ENCODE measurements at places on chromosomes 12 and 14.
A peak's percentile ranks its signal among the peaks of the same experiment; 100 is the strongest.

- DNase-seq, result no peak
These were observed 9.4 kb downstream of the KRT80 start for GRCh38 chr12:52182384-52182783.

- no peak for DNase-seq
These were observed at the start of gene DBX2 for GRCh38 chr12:45050751-45051571. Gene DBX2, minus strand, starts transcription at chr12:45051099. Its CDS starts 172 bp downstream, at chr12:45050927.

- DNase-seq, result no peak
These were observed 326.8 kb downstream of the PDZRN4 start for GRCh38 chr12:41514907-41515306.

GRCh38 chr14:101862177-101862576 is 100.7 kb downstream of the PPP2R5C start:
- DNase-seq, result no peak

DNA sequence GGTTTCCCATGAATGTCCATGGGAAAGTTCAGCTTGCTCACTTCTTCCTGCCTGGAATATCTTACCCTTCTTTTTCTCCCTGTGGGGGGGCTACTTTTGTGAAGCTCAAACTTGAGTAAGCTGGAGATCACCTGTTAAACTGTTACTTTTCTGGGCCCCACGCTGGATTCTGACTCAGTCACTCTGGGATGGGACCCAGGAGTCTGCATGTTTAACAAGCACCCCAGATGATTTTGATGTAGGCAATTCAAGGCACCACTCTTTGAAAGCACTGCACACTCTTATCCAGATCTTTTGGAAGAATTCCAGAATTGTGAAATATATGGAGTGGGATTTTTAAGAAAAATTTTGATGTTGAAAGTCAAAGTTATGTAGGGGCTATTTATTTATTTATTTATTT is 46.3 kb upstream of the IGF1 start:
- DNase-seq, result no peak

GRCh38 chr14:101875727-101876554 is 88.4 kb upstream of the DYNC1H1 start:
- DNase-seq, result no peak

- no peak for DNase-seq
These were observed 2.2 kb upstream of the BATF start for GRCh38 chr14:75519826-75520728.

DNA sequence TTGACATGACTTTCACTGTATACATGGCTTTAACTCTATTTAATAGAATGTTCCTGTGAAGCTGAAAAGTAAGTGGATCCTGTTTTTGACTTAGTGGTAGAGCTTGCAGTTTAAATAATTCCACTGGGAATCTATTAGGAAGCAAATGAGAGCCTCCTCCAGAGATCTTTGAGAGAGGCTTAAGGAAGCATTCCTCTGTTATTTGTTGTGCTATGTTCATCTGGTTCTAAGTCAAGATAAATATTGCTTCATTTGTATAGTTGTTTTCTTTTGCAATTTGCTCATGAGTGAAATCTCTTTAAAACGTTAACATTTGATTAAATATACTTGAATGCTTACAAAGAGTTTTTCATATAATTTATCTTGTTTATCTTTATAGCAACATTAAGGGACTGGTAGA is 70.4 kb downstream of the TMTC2 start:
- DNase-seq, result no peak

- DNase-seq, result no peak
These were observed 8.7 kb downstream of the CLIP1 start for GRCh38 chr12:122413516-122414404.

DNA sequence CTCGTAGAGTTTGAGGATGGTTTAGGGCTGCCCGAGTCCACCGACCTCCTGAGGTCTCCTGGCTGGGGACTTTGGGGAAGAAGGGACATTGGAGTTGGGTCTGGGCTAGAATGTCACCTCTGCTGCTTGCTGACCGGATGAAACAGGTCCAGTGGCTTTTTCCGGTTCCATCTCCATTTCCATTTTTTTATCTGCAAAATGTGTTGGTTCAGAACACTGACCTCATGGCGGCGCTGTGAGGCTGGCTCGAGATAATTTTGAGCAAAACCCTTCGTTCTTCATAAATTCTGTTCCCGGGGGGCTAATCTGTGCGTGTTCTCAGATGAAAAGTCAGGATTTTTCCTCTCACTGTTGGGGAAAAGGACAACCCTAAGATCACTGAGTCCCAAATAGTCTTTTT is 11.7 kb upstream of the MYL2 start:
- peak; percentile 18 for DNase-seq

DNA sequence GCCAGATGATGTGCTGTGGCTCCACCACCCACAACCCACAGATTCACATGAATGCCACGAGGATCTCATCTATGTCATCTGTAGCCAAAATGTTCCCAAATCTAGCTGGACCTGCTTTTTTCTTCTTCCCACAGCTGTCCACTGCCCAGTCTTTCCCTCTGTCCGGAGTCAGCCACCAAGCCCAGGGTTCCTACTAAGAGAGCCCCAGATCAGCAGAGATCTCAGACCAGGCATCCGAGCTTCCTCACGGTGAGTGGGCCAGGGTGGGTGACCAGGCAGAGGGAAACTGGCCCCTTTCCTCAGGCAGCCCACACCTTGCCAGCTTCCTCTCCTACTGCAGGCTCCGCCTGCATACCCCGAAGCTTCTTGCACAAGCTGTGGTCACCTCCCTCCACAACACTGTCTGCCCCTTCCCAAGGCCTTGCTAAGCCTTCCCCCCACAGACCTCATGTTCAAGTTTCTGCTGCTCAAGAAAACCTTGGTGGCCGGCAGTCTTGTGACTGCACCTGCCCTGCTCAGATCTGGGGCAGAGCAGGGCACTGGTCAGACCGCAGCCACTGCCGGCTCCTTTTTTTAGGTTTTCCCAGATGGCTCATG is 81.4 kb downstream of the ACTN1 start:
- no peak for DNase-seq

GRCh38 chr12:62805517-62805916 is 129.4 kb downstream of the PPM1H start:
- no peak for DNase-seq

DNA sequence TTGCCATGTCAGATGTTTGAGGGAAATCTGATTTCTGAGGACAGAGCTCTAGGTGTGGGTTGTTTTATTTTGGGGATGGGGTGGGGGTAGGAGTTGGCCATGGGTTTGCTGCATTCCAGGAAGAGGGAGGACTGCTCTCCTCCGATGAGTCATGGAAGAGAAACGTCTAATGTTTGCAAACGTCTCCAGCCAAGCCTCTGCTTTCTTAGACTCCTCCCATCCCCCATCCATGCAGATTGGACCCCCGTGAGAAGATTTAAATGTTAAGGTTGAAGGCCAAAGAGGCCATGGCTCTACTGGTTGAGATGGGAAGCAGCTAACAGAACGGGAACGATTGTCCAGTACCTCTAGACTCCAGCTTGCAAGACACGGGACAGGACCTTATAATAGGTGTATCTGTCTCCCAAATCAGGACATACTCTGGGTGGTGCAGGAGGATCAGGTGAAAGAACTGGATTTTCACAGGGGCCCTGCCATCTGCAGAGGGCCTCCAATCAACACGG is 11.4 kb upstream of the ATP2A2 start:
- no peak for DNase-seq

- DNase-seq, result no peak
These were observed 172.1 kb downstream of the ETV6 start for GRCh38 chr12:11821386-11822080.

DNA sequence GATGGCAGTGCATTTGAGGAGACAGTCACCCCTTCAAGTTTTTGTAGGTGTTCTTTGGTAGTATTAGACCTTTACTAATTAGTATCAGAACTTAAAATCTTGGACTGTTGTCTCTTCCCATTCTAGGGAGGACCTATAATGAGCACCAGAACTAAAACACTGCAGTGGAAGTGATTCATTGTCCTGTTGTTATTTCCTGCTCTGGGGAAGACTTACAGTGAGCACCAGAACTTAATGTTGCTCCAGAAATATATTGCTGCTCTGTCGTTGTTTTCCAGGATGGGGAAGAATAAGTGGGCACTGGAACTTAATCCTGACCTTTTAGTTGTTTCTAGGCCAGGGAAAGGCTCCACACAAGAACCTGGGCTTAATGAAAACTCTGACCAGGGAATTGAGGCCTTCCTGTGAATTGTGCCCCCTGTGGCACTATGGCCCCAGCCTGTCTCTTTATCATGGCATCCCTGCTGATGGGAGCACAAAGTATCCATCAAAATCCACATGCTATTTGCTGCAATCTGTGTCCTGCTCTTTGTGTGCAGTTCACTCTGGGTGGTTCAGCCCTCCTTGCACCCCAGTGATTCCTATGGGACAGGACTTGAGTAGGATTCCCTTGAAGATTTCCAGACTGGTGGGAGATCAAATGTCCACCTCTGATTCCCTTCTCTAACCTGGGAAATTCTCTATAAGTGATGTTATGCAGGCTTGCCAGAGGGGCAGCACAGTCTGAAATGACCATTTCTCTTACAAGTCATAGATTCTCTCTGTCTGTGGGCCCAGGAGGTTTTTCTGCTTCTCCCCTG is 175.8 kb downstream of the PAWR start:
- no peak for DNase-seq

DNA sequence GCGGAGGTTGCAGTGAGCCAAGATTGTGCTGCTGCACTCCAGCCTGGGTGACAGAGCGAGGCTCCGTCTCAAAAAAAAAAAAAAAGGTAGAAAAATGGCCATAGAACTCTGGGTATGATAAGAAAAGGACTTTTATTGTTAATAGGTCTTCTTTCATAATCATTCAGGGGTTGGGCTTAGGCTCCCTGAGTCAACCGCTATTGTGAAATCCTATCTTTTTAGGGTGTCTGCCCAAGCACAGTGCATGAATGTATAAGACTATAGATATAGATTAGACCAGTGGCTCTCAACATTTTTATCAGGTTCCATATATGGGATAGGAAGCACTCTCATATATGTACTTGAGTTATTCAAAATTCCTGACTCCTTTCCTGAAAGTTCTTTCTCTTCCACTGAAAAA is 48.7 kb upstream of the USP15 start:
- DNase-seq, result no peak

DNA sequence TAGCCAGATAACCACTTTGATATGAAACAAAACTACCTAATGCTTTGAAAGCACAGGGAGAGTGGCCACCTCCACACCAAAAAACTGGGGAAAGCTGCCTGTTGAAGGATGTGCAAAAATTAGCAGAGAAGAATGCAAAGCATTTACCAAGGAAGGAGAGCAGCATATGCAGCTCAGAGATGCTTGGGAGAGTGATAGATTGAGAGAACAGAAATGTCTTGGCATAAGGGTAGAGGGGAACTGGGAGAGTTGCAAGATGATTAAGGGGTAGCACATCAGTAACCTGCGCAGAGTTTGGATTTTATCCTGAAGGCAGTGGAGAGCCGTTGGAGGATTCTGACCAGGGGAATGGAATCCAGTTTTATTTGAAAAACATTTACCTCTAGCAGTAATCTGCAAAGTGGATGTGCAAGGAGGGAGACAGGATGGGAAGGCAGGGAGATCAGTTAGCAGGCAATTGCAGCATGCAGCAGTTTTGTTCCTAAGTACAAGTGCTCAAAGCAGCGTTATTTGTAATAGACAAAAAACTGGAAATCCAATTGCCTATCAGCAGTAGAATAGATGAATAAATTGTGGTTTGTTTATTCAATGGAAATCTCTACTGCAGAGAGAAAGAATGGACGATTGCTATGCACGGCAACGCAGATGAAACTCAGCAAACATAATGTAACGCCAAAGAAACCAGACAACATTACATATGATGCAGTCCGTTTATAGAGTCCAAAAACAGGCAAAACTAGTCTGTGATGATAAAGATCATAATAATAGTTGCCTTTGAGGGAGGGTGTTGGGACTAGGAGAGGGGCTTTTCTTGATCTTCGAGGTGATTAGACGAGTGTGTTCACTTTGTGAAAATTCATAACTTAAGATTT is 81.5 kb downstream of the BHLHE41 start:
- DNase-seq, result no peak

DNA sequence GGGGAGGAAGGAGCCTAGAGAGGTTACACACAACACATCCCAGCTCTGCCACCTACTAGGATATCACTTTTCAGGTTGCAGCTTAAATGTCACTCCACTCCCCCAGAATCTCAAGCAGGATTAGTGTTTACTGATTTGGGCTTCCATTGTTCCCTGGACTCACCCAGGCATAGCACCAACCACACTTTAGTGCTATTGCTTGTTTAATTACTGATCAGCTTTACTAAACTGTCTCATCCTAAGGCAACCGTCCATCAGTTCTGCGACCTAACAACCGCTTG is 6.1 kb upstream of the KRT18 start:
- DNase-seq, result no peak

DNA sequence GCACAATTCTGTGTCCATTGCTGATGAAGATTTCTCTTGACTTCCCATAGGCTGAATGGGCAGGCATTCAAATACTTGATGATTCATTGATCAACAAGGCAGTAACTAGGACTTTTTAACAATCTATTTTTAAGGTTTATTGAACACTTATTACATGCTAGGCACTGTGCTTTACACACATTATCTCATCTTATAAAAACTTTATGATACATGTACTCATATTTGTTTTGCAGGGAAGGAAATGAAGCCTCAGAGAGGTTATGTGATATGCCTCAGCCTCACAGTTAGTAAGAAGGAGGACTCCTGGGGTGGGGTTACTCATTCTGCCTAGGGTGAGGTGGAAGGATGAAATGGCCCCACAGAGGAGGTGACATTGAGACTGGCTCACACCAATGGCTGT is 12.9 kb upstream of the EMP1 start:
- DNase-seq, result no peak
